GM12864 (cell line): ENCODE measurements at places on chromosomes 1 and 21.

- DNase-seq = no peak
Measured at GRCh38 chr1:183323849-183324683, 94.1 kb downstream of the NMNAT2 start.

DNA sequence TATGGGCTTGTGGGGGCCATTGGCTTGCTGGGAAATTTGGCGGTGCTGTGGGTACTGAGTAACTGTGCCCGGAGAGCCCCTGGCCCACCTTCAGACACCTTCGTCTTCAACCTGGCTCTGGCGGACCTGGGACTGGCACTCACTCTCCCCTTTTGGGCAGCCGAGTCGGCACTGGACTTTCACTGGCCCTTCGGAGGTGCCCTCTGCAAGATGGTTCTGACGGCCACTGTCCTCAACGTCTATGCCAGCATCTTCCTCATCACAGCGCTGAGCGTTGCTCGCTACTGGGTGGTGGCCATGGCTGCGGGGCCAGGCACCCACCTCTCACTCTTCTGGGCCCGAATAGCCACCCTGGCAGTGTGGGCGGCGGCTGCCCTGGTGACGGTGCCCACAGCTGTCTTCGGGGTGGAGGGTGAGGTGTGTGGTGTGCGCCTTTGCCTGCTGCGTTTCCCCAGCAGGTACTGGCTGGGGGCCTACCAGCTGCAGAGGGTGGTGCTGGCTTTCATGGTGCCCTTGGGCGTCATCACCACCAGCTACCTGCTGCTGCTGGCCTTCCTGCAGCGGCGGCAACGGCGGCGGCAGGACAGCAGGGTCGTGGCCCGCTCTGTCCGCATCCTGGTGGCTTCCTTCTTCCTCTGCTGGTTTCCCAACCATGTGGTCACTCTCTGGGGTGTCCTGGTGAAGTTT, 550 bp downstream of the RXFP4 start:
- DNase-seq = no peak

- DNase-seq = no peak
Measured at GRCh38 chr1:38667626-38668025, 191.9 kb downstream of the RRAGC start.

GRCh38 chr1:179025975-179026812, 500 bp downstream of the FAM20B start:
- DNase-seq = no peak

DNA sequence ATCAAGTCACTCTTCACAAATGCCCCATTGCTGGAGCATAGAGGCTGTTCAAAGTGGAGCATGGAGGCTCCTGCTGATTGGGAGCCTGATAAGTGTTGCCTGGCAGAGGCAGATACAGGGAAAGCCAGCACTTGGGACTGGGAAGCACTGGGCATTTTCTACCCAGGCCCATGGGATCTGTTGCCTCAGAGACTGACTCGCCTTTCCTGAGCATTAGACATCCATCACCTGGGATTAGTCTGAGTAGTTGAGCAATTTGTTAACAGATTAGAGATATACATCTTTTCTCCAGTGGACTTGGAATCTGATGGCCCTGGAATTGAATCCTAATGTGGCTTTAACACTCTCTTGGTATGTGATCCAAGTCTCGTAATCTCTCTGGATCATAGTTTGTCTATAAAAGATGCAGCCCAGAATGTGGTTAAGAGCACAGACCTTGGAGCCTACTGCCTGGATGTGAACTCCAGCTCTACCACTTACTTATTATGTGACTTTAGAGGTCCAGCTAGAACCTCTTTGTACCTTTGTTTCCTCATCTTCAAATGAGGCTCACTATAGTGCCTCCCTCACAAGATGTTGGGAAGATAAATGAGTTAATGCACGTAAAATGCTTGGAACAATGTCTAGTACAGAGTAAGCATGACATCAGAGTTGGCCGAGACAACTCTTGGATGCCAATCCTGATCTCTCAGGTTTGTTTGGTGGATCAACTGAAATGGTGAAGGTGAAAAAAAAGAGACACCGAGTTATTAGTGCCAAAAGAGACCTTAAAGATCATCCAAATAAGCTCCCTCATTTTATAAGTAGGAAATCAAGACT, 38.3 kb upstream of the NRDC start:
- no peak for DNase-seq

GRCh38 chr21:28791595-28792282, 200.9 kb downstream of the LTN1 start:
- no peak for DNase-seq

DNA sequence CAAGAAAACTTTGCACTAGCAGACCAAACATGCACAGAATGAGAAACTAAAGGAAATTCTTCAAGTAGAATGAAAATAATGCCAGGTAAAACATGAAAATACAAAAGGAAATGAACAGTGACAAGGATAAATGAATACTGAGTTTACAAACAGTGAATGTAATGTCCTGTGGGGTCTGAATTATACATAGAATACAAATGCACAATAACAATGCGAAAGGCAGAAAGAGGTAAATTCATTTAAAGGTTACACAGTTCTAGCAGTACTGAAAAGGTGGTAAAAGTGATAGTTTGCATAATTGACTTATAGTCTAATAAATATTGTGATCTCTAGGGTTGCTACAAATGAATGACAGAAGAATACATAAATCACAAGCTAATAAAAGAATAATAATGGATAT, 12.9 kb downstream of the CD55 start:
- no peak for DNase-seq

DNA sequence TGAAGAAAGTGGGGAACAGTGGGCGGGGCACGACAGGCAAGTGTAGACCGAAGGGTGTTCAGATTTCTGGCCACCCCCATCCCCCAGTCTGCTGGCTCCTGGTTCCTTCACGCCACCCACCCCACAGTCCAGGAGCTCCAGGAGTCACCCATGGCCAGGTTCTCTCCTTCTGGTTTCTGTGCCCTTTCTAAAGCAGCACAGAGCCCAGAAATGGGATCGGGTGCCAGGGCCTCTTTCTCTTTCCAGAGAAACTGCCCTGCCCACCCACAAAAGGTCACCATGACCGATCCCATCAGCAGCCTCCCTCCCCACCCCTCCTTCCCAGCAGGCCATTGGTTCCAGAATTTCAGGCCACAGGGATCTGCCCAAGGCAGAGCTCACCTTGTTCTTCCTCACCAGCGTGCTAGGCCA, 3.2 kb upstream of the CELSR2 start:
- DNase-seq = no peak
